ENCODE measurements at places on chromosomes 16 and 17.

GRCh38 chr17:22161376-22161775, 469.1 kb downstream of the KCNJ18 start:
- no peak for DNase-seq

GRCh38 chr17:31825961-31826691, 32.9 kb downstream of the COPRS start:
- no peak for DNase-seq

GRCh38 chr16:75535211-75535843, 581 bp downstream of the CHST5 start:
- DNase-seq: no peak

DNA sequence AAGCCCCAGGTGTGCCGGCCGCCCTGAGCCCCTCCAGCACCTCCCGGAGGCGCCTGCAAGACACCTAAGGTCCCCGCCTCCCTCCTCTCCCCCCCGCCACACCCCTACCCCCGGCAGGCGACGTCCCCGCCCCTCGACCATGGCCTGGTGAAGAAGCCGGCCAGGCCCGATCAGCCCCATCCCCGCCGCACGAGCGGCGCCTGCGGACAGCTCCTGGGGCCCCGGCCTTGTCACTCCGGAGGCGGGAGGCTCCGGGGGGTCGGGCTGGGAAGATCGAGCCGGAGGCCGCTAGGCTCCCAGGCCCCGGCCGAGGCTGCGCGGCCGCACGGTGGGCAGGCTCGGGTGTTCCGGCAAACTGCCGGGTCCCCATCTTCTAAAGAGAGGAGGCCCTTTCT, 405 bp upstream of the ACE start:
- no peak for DNase-seq

- DNase-seq: no peak
Observed at GRCh38 chr17:44356241-44356640, 7.4 kb downstream of the FAM171A2 start.

- DNase-seq: no peak
Observed at GRCh38 chr17:14737984-14738651, 437.2 kb downstream of the HS3ST3B1 start.

- no peak for DNase-seq
Observed at GRCh38 chr16:24009955-24010354, 174.2 kb downstream of the PRKCB start.

Measured in kidney glomerular epithelial cell (primary cell).